Sigmoid colon (tissue), 7 donors: ENCODE measurements at places on chromosomes 7 and 10. TPM values are rescaled to one million over a fixed set of nuclear protein-coding genes. Genes with fewer than 3 reads are reported as not detected.

Gene AGR2
- total RNA-seq, result not detected

Gene ZNF736
- 7.5 TPM for total RNA-seq

Gene NPFFR1
- total RNA-seq, result under 0.01 TPM

Gene NRCAM
- total RNA-seq, result 1.8 TPM
